ENCODE measurements at places on chromosomes 7 and 10.

- DNase-seq, result no peak
These were observed 503.4 kb downstream of the PARD3 start for GRCh38 chr10:34311679-34312078.

GRCh38 chr7:23661385-23661784 is 18.6 kb upstream of the FAM221A start:
- no peak for DNase-seq

DNA sequence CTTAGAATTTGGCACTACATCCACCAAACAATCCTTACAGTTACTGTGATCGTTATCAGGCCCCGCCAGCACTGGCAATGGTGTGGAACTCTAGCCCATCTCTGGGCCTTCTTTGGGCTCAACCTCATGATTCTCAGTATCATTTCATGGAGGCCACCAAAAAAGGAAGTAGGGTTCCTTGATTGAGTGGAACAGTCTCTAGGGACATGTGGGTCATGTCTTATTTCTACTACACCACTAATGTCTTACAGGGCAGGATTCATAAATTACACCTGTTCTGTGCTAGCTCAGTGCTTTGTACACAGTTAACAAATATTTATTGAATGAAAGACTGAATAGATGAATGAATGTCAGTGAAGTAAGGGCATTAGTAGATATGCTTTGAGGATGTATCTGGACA is 53.9 kb downstream of the AP3M1 start:
- DNase-seq, result no peak

GRCh38 chr10:100866575-100867098 is 46.1 kb upstream of the SLF2 start:
- DNase-seq, result peak; percentile 14

DNA sequence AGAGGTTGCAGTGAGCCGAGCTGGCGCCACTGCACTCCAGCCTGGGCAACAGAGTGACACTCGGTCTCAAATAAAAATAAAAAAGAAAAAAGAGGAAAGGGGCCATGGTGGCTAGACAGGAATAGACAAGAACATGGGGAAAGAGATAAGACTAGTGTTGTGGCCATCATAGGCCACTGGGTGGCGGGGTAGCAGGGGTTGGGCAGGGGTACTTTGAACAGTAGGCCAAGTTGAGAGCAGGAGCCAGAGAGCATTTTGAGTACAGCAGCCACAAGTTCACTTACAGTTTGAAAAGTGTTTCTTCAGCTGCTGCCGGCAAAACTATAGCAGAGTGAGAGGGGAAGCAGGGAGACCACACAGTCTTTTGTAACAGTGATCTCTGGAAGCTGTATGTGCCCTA is 656.0 kb downstream of the CNTNAP2 start:
- DNase-seq, result no peak

DNA sequence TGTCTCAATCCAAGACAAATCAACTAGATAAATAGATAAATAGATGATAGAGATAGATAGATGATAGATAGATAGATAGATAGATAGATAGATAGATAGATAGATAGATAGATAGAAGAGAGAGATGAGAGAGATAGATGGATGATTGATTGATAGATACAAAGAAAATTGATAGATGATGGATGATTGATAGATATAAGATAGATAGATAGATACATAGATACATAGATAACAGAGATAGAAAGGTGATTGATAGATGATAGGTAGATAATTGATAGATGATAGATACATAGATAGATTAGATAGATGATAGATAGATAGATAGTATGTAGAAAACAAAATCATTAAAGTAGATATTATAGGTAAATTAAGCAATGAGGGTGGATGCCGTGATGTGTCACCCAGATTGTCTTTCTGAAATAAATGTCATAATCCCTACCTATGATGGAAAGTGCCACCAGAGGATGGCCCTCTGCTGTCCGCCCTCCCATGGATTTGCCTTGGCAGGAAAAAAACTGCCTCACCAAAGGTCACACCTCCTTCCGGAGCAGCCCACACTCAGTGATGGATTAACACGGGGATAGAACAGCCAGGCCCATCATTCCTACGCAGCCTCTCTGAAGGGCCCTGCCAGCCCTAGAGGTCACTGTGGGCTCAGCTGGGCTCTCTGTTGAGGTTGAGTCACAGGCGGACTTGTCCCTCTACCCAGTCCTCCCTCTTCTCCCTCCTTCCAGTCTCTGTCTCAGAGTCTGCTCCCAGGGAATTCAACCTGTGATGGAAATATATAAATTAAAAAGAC is 50.8 kb downstream of the KCNH2 start:
- DNase-seq, result no peak

DNA sequence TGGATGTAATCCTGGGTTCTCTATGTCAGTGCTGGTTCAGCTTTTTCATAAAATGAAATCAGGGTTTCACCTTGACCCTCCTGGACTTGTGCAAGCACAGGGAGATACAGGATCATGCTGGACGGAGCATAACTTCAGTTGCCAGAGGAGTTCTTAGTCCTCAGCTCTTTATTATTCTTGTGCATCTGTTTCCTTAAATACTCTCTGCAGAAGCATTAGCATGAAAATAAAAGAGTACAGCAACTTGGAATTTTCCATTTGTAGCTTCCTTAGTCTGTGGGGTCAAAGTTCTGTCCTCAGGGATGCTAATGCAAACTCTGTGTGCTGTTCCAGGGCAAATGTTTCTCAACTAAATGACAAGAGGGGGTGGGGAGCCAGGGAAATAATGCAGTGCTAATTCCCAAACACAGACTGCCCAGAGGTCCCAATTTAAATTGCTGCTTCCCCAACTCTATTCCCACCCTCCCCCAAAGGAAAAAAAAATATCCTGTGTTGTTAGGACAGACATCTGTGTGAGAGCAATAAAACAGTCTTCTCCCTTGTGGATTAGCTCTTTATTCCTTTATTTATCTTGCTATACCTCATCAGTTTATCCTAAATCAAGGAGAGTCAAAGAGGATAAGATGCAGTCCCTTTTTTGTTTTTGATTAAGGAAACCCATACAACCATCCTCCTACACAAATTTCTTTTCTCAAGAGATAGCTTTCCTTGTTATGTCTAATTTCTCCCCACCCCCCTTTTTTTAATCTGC is 905.0 kb downstream of the LRMDA start:
- no peak for DNase-seq

DNA sequence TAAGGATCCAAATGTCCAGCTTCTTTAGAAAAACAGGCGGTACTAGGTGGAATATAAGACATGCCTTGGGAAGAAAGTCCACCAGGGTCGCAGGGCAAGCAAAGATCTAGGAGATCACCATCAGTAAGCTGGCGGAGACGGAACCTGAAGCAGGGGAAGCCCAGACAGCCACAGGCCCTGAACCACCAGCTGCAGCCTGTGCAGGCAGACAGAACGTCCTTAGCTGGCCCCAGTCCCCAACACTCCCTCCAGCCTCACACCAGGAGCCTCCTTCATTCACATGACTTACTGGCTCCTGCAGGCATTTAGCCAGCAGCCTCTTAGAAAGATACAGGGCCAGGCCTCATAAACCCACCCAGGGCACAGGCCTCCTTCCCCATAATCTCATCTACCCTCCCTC is 17.4 kb downstream of the RGS10 start:
- no peak for DNase-seq

- no peak for DNase-seq
These were observed 88.0 kb upstream of the INSIG1 start for GRCh38 chr7:155209478-155210319.

- no peak for DNase-seq
These were observed 254.5 kb downstream of the AHR start for GRCh38 chr7:17552952-17553351.

DNA sequence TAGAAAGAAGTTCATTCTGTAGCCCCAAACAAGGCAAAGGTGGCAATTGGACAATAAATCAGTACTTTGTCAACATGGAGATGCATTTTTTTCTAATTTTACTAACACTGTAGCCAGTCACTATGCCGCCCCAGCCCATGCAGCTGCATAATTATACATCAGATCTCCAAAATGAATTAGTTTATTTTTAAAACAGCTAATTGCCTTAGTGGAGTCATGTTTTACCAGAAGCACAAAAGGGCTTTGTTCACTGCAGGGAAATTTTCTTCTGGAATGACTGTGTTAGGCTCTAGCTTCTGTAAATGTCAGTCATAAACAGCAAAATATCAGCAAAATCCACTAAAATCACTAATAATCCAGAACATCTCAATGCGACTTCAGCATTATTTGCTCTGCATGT is 20.1 kb upstream of the HDAC9 start:
- DNase-seq, result no peak

- DNase-seq, result no peak
These were observed 248.3 kb downstream of the ADARB2 start for GRCh38 chr10:1488970-1489548.

GRCh38 chr10:5887641-5888040 is 2.1 kb downstream of the ANKRD16 start:
- no peak for DNase-seq

GRCh38 chr10:92729886-92730285 is 40.1 kb downstream of the HHEX start:
- DNase-seq, result no peak

DNA sequence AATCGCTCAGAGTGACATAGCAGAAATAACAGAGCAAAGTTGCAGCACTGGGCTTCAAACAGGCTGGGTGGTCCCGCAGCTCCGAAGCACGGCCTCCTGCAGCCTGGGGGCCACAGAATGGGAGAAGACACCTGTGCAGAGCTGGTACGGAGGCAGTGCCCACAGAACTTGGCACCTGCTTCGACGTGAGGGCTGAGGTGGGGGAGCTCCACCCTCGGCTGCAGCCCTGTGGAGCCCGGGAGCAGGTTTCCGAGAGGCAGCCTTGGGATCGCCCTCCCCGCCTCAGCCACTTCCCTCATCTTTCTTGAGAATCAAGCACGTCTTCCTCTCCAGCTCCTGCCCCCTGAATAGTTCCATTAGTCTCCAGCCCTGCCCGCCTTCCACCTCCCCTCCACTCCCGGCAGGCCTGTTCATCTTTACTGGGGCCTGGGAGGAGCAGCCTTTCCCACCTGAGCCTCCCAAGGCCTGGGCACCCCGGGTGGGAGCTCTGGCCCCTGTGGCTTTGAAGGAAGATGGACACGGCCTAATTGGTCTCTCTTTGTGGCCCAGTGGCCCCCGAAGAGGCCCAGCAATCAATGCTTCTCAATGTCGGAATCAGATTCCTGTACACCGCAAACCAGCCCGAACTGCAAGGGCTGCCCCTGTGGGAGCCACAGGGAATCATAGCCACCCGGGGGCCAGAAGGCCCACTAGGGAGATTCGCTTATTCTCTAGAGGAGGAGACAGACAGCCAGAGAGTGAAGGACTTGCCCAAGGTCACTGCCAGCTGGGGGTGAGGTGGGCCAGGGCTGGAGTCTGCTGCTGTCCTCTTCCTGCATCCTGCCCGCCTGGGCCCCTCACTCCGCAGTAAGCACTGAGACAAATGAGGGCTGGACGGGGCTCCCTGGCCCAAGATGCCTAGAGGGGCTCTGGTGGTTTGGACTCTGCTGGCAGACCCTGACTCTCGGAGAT is 17.0 kb upstream of the PCBD1 start:
- DNase-seq, result no peak

DNA sequence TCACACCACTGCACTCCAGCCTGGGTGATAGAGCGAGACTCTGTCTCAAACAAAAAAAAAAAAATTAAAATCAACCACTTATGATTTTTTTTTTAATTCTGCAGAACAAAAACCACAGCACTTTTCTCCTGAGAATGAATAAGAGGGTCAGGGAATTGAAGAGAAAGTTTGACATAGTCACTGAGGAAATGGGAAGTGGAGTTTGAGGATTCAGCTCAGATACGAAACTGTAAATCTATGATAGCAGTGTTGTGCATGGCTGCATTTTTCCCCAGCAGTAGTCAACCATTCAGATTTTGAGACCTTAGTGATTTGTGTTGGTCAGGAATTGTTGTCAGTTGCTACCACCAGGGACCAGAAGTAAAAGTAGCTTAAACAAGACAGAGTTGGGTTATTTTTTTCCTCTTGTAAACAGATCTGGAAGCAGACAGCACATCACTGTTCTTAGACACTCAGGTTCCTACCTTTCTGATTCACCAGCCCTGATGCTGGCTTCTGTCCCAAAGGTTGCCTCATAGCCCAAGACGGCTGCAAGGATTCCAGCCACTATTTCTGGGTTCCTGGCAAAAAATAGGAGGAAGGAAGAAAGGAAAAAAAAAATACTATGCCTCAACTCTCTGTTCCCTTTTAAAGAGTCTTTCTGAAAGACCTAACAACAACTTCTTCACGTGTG is 20.1 kb downstream of the PILRA start:
- no peak for DNase-seq

- no peak for DNase-seq
These were observed 1260.2 kb upstream of the SORCS1 start for GRCh38 chr10:108424656-108425055.

GRCh38 chr7:97871659-97872024 is 566 bp downstream of the ASNS start:
- no peak for DNase-seq

DNA sequence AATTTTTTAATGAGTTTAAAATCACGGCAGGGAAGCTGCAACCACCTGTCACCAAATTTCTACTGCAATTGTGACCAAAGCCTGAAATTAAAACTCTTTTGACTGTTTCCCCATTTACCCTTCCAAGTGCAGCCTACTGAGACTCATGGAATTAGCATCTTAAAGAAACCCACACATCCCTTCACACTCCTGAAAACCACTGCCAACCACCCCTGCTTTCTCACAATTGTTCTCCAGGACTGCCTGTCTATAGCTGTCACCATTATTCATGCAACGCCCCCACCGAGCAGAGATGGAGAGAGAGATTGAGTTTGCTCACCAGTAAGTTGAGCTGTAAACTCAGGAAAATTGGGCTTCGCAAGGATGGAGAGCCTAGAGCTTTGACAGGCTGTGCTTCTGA is 383.8 kb upstream of the SORCS1 start:
- no peak for DNase-seq

GRCh38 chr10:4109469-4109868 is 324.5 kb upstream of the KLF6 start:
- no peak for DNase-seq

GRCh38 chr7:39634478-39634805 is 11.1 kb downstream of the RALA start:
- DNase-seq, result no peak

DNA sequence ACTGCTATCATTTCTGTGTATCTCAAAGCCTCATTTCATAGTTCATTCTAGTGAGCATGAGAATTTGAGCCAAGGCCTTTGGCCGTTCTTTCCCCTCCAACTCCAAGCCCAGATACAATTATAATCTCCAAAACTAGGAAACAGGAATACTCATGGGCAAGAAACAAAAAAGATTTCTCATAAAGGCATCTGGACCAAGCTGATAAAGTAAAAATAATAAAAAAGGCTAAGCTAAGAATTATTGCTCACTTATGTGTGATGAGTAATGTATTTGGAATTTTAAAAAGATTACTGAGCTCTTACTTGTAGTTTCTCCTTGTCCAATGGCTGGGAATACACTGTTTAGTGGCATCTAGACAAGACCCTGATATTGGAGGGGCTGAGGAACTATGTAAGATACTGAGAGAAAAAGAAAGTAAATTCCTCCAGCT is 196.4 kb upstream of the POM121L12 start:
- no peak for DNase-seq

DNA sequence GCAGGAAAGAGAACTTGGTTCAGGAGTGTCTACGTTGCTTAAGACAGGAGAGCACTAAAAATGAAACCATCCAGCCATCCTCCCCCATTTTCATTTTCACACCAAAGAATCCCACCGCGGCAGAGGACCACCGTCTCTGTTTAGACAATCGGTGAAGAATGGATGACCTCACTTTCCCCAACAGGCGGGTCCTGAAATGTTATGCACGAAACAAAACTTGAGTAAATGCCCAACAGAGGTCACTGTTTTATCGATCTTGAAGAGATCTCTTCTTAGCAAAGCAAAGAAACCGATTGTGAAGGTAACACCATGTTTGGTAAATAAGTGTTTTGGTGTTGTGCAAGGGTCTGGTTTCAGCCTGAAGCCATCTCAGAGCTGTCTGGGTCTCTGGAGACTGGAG is 1.4 kb upstream of the IL6 start:
- no peak for DNase-seq
